ENCODE measurements at places on chromosomes 16 and 17. TPM values are rescaled to one million over a fixed set of nuclear protein-coding genes. Genes with fewer than 3 reads are reported as not detected.

- no peak overlapping the region for H3K27ac ChIP-seq
- H3K4me1 ChIP-seq, result peaks cover 7% of the 10 kb centered on the region
- H3K4me3 ChIP-seq, result no peak overlapping the region
- no peak for DNase-seq
- no peaks in the 10 kb centered on the region for H3K27me3 ChIP-seq
Measured at GRCh38 chr17:55496094-55496881, 15.0 kb downstream of the SMIM36 start.

GRCh38 chr16:79372503-79373184, 227.9 kb downstream of the MAF start:
- H3K4me1 ChIP-seq, result no peaks in the 10 kb centered on the region
- no peaks in the 10 kb centered on the region for H3K36me3 ChIP-seq
- H3K4me3 ChIP-seq, result no peak overlapping the region
- no peak for DNase-seq
- no peak overlapping the region for H3K27ac ChIP-seq

Gene DNAAF1
- total RNA-seq, result not detected

Gene NUFIP2
- 86.2 TPM for total RNA-seq

Gene SLC35G6
- not detected for total RNA-seq

Gene PRR35
- 1.4 TPM for total RNA-seq

Gene SLC4A1
- total RNA-seq, result not detected

Gene FUS
- total RNA-seq, result 213 TPM
